Muscle of leg (tissue), 16 donors: ENCODE measurements at places on chromosomes 7 and 10.

- H3K4me3 ChIP-seq: no peak overlapping the region
- no peak for DNase-seq
- H3K4me1 ChIP-seq: no peaks in the 10 kb centered on the region
- no peaks in the 10 kb centered on the region for H3K27me3 ChIP-seq
Observed at GRCh38 chr7:21300692-21301091, 127.2 kb upstream of the SP4 start.

- H3K36me3 ChIP-seq: no peaks in the 10 kb centered on the region
- no peak overlapping the region for H3K4me3 ChIP-seq
- H3K4me1 ChIP-seq: peaks cover 2% of the 10 kb centered on the region
- DNase-seq: peak; percentile 97
- H3K27me3 ChIP-seq: no peaks in the 10 kb centered on the region
- no peak overlapping the region for H3K27ac ChIP-seq
Observed at GRCh38 chr7:137169282-137169698, 174.2 kb downstream of the PTN start.

GRCh38 chr7:131596785-131597184 lies 40.4 kb upstream of the PODXL start:
- no peaks in the 10 kb centered on the region for H3K27me3 ChIP-seq
- H3K4me1 ChIP-seq: peaks cover 3% of the 10 kb centered on the region
- no peak overlapping the region for H3K27ac ChIP-seq
- no peak overlapping the region for H3K4me3 ChIP-seq
- no peaks in the 10 kb centered on the region for H3K36me3 ChIP-seq
- DNase-seq: no peak

GRCh38 chr7:142412551-142413193 lies 154.8 kb upstream of the PRSS58 start:
- H3K27me3 ChIP-seq: no peaks in the 10 kb centered on the region
- no peaks in the 10 kb centered on the region for H3K36me3 ChIP-seq
- no peak overlapping the region for H3K27ac ChIP-seq
- H3K4me1 ChIP-seq: peaks cover 4% of the 10 kb centered on the region
- H3K4me3 ChIP-seq: no peak overlapping the region
- DNase-seq: no peak

GRCh38 chr7:86629-87028 lies 105.7 kb upstream of the FAM20C start:
- DNase-seq: no peak
- no peak overlapping the region for H3K27ac ChIP-seq
- H3K27me3 ChIP-seq: peaks cover 2% of the 10 kb centered on the region
- no peak overlapping the region for H3K4me3 ChIP-seq

GRCh38 chr7:42236266-42236975 lies 588 bp downstream of the GLI3 start:
- peaks cover 25% of the 10 kb centered on the region for H3K4me1 ChIP-seq
- H3K27me3 ChIP-seq: no peaks in the 10 kb centered on the region
- H3K27ac ChIP-seq: peak overlapping the region; percentile 97

DNA sequence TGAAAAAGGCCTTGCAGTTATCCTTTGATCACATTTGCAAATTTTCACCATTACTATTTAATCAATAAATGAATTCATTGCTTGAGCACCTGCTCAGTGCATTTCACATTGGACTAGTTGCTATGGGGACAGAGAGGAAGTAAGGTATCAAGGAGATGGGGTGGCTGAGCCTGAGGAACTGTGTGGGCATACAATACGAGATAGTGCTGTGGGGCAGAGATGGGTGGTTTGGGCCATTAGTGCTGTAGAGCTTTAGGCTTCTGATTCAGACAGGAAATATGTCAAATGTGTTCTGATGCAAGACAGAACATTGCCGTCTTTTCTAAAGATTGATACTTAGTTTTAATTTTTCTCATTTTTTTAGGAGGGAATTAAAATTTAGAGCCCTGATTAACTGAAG lies 13.2 kb downstream of the ITGB8 start:
- no peak overlapping the region for H3K4me3 ChIP-seq
- no peaks in the 10 kb centered on the region for H3K27me3 ChIP-seq
- H3K27ac ChIP-seq: no peak overlapping the region
- peaks cover 2% of the 10 kb centered on the region for H3K36me3 ChIP-seq
- no peaks in the 10 kb centered on the region for H3K4me1 ChIP-seq
- no peak for DNase-seq

DNA sequence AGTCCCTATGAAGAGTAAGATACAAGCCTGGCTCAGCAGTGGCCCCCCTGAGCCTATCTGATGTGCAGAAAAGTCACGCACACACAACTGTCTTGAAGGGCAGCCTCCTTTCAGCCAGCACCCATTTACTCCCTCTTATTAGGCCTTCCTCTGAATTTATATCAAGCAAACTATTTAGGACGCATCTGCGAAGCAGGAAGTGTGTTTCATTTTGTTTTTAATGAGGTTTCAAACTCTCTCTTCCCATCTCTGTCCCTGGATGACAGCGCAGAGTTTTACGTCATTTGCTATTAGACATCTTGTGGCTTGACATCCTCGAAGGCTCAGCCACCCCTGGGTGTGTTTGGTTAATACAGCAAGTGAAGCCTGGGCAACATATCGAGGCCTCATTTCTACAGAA lies 79.5 kb downstream of the CUX1 start:
- H3K27me3 ChIP-seq: no peaks in the 10 kb centered on the region
- H3K27ac ChIP-seq: no peak overlapping the region
- DNase-seq: no peak
- H3K4me3 ChIP-seq: no peak overlapping the region
- no peaks in the 10 kb centered on the region for H3K36me3 ChIP-seq
